ENCODE measurements at places on chromosomes 3 and 15.

- no peak for DNase-seq
Measured at GRCh38 chr15:60483042-60483441, 4.1 kb upstream of the ICE2 start.

DNA sequence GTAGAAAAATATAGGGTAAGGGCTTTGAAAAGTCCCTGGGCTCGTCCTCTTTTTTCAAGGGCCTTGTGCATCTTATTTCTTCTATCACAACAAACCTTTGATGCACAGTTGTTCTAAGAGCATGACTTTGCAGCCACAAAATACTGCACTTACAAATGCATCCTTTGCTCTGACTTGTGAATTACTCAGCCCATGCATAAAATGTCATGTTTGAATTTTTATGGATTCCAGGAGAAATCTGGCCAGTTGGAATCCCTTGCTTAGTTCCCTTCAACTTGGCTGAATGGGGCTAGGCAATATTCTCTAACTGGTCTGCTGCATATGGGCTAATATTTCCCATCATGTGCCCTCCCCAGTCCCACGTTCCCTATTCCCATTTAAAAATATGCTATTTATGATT is 523.9 kb upstream of the RGMA start:
- no peak for DNase-seq

DNA sequence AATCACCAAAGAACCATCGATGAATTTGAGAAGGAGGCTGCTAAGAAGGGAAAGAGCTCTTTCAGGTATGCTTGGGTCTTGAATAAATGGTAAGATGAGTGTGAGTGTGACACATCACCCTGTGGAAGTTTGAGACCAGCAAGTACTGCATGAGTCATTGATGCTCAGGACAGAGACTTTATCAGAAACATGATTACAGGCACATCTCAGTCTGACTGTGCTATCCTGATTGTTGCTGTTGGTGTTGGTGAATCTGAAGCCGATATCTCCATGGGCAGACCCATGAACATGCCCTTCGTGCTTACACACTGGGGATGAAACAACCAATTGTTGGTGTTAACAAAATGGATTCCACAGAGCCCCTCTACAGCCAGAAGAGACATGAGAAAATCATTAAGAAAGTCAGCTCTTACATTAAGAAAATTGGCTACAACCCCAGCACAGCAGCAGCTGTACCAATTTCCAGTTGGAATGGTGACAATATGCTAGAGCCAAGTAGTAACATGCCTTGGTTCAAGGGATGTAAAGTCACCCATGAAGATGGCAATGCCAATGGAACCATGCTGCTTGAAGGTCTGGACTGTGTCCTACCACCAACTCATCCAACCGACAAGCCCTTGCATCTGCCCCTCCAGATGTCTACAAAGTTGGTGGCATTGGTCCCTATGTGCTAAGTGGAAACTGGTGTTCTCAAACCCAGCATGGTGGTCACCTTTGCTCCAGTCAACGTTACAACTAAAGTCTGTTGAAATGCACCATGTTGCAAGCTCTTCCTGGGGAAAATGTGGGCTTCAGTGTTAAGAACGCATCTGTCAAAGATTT is 20.5 kb downstream of the TM4SF4 start:
- DNase-seq = no peak

DNA sequence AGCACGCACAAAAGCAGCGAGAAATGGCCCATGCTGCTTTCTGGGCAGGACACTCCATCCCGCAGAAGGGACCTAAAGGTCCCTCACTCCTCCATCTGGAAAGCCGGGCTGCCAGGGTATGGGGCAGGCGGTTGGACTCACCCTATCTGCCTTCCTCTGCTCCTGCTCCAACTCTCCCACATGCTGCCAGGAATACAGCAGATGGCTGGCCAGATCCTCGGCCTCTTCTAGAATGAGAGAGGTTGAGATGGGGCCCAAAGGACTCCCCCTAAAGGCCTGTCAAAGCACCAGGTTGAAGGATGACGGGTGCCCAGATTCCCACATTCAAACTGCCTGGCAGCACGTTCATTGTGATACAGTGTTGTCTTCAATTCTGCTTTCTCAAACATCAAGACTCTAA is 85.1 kb upstream of the C2CD4B start:
- no peak for DNase-seq

DNA sequence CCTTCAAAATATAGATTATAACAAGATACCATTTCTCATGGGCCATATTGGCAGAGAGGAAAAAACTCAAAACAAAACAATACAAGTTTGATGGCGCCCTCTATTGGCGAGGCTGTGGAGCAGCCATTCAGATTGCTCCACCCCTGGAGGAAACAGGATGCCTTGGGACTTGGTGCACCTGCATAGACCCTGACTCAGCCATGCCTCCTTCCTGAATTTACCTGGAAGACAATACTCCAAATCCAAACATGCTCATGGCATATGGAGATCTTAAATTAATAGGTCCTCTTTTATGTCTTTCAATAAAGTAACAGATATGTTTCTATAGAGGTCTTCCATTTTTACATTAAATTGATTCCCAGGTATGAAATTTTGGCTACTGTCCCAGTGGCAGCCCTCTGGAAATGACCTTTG is 90.0 kb downstream of the APBA2 start:
- peak; percentile 52 for DNase-seq

GRCh38 chr3:123683505-123684154 is 98.8 kb upstream of the HACD2 start:
- DNase-seq = no peak

- DNase-seq = no peak
Measured at GRCh38 chr3:27568393-27568792, 84.2 kb upstream of the SLC4A7 start.
